Fibroblast of skin of left biceps (primary cell): ENCODE measurements at places on chromosomes 6 and 20.
A peak's percentile ranks its signal among the peaks of the same experiment; 100 is the strongest.

GRCh38 chr6:85747666-85748065 is 105.0 kb upstream of the SYNCRIP start:
- DNase-seq = no peak

GRCh38 chr6:113299531-113299930 is 557.6 kb upstream of the MARCKS start:
- DNase-seq = no peak

- DNase-seq = no peak
Measured at GRCh38 chr6:132607544-132608233, 16.4 kb downstream of the TAAR2 start.

GRCh38 chr6:31478186-31478950 is 19.6 kb upstream of the MICB start:
- DNase-seq = no peak

- no peak for DNase-seq
Measured at GRCh38 chr6:76644231-76644630, 571.8 kb upstream of the IMPG1 start.

DNA sequence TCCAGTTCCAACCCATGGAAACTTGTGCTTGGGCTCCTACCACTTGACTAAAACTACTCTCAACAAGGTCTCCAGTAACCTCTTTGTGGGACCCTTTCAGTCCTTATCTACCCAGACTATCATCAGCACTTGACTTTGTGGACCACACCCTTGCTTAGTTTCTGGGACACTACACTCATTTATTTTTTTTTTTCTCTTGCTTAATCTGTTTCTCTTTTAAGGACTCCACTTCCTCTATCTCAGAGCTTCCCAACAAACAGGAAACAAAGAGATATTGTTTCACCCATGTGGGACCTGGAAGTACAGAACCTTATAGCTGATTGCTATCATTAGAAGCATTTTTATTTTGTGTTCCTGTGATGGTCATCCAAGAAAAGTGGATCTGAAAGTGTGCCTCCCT is 28.8 kb upstream of the ME1 start:
- no peak for DNase-seq

DNA sequence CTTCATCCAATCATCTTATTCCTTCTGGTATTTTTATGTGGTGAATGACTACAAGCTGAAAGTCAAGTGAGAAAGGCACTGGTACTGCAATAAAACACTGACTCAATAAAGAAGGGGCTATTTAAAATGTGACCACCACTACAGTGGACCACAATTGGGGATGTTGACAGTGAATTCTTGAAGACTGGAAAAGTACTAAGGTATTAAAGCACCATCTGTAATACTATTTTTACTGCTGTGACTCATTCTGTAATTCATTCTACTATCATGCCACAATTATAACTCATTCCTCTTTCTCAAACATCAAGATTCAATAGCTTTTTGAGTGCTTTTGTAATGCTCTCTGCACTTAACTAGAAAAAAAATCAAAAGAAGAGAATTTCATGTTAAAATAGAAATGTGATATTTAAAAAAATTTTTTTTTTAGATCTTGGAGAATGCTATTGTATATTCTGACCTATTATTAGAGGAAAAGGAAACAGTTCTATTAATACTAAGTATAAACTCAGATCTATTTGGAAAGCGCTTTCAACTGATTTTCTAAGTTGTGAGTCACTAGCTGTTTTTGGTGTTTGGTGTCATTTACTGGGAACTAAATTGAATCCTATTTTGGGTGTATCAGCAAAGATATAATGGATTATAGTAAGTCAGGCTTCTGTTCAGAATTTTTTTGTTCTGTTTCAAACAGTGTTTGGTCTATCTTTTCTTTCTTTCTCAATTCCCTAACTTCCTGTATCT is 104.7 kb upstream of the TMEM170B start:
- DNase-seq = peak; percentile 85

- DNase-seq = peak; percentile 10
Measured at GRCh38 chr6:25601800-25602673, 50.0 kb upstream of the SCGN start.

- no peak for DNase-seq
Measured at GRCh38 chr6:31718265-31718664, 3.1 kb downstream of the LY6G6D start.

- DNase-seq = peak; percentile 42
Measured at GRCh38 chr20:41072190-41072863, 43.7 kb downstream of the TOP1 start.

- no peak for DNase-seq
Measured at GRCh38 chr6:66731310-66731709, 1024.3 kb upstream of the EYS start.

GRCh38 chr6:35415065-35415891 is 36.9 kb upstream of the FANCE start:
- peak; percentile 40 for DNase-seq

DNA sequence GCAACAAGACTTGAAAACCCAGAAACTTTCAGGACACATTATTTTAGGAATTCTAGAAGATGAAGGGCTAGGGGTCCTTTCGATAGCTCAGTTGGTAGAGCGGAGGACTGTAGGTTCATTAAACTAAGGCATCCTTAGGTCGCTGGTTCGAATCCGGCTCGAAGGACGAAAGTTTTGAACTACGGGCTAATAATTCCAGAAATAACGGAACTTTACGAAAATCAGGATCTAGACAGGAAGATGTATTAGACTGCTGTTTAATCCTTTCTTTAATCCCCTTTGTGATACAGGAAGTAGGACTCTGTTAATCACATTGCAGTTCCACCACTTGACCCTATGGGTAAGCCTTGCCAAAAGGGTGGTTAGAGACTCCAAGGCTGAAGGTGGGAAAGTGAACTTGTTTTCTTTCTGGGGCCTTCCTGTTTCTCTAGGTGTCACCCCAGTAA is 21.2 kb upstream of the ABT1 start:
- no peak for DNase-seq

- no peak for DNase-seq
Measured at GRCh38 chr6:56536536-56536935, 106.2 kb downstream of the DST start.

DNA sequence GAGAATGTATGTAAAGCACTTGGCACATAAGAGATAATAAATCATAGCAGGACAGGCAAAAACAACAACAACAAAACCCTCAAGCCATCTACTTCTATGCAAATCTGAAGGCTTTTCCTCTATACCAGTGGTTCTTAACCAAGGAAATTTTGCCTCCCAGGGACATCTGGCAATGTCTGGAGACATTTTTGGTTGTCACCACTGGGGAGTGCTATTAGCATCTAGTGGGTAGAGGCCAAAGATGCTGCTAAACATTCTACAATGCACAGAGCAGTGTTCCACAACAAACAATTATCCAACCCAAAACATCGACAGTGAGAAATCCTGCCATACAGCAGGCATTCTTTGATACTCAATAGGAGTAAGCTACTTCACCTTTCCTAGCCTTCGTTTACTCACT is 28.2 kb downstream of the NDRG3 start:
- no peak for DNase-seq

GRCh38 chr6:70045413-70045812 is 179.1 kb downstream of the COL19A1 start:
- no peak for DNase-seq

DNA sequence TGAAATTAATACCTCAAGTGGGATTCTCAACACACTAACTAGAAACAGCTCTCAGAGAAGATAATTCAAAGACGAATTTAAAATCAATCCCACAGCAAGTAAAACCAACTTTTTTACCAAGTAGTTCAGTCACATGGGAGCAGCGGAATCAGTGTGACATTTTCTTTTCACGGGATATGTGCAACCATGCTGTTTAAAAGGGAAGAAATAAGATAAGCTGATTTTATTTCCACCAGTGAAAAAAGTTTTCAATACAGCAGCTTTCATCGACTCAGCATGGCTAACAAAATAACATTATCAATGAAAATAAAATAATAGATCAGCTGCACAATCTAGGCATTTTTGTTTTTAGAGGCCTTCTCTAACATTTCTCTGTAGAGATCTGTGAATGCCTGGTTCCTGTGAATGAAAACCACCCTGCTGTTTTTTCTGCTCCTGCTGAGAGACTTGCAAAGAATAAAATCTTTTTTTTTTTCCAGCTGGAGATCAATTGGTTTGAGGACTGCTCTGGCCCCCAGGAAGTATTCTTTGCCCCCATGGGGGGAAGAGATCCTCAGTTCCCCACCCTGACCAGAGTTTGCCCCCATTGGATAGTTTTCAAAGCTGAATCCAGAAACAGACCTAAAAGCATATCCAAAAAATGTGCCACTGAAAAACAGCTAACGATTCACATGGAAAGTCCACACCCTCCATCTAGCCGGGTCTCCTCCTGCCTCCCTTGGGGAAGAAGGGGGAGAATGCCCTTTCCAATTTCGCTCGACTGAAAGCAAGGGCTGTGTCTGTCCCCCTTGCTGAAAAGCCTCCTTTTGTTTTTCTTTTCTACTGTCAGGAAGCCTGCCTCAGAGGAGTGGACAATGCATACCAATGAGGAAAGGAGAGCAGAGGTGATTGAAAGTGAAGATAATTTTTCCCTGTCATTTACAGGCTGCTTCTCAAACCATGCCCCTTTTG is 317.6 kb downstream of the PRKN start:
- DNase-seq = no peak

GRCh38 chr6:40887079-40887791 is 151.8 kb downstream of the UNC5CL start:
- no peak for DNase-seq

DNA sequence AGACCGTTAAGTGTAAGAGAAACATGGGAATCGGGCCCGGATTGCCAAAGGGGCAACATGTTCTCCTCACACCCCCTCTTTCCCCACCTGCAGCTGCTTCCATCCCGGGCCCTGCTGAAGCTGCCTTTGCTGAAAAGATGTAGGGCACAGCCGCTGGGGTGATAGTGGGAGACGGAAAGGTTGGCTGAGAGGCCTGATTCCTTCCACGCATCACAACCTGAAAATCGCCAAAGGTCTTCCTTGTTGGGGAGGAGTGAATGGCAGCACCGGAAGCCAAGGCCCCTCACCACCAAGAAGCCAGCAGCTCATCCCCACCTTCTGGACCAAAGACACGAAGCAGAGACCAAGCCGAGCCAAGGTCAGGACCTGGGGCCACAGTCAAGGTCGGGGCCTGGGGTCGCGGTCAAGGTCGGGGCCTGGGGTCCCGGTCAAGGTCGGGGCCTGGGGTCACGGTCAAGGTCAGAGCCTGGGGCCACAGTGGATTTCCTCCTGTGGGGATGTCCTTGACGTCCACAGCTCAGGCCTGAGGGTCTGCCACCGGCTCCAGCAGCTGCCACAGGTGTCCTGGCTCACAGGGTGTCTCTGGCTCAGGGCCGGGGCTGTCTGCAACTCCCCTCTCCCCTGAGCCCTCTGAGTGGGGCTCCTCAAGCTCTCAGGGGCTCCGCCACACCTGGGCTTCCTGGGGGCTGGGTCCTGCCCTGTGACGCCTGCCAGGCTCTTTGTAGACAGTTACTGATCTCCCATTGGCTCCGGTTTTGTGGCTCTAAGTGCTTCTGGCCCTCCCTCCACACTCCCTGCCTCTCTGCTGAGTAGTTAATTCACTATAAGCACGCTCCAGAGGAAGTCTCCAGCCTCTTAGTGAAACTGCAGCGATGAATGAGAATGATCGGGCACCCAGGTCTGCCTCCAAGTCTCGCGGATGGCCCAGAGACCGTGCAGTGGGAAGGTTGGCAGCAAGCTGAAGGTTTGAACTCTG is 5.5 kb upstream of the CHRNA4 start:
- no peak for DNase-seq

DNA sequence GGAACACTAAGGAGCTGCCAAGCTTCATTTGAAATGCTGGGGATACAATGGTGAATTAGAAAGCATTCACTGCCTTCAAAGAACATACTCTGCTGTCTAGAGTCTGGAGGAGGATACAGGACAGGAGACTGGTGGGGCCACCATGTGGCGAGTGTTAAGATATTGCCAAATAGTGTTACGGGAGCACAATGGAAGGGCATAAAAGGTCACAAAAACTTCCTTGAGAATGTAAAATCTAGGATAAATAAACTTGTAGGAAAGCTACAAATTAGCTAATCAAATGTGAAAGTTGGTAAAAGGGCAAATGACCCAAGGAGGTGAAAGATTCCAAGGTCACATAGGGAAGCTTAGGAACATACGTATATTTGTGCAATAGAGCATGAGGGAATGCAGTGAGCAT is 271.7 kb downstream of the RFPL4B start:
- no peak for DNase-seq
